HCT116 (cell line): ENCODE measurements at places on chromosomes 13 and 19.

DNA sequence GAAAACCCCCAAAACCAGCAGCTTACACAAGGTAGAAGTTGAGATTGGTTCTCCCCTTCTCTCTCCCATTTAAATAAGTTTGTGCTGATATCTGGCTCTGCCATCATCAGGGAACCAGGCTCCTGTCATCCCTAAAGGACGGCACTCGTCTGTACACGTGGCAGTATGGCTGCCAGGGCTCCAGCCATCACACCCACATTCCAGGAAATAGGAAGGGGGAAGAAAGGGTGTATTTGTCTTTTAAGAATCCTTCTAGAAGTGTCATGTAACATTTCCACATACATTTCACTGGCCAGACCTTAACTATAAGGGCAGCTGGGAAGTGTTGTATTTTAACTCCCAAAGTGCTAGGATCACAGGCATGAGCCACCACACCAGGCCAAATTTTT lies 10.1 kb downstream of the SPC24 start:
- DNase-seq = no peak

DNA sequence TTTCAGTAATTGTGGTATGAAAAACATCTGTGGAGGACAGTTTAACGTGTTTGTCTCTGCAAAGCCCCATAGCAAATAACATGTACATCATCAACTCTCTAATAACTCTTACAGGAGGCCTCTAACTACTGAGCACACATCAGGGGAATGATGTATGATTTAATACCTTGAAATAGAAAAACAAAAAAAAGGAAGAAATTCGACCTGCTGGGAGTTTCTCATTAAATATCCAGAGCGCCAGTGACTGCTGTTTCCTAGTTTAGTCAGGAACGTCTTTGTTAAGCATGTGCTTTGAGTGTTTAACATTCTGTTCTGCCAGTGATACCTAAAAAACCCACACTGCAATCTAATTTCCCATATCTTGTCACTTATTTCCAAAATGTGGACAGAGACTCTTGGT lies 235.4 kb downstream of the PCDH20 start:
- DNase-seq = no peak

GRCh38 chr13:97758317-97758716 lies 195.2 kb upstream of the IPO5 start:
- no peak for DNase-seq

DNA sequence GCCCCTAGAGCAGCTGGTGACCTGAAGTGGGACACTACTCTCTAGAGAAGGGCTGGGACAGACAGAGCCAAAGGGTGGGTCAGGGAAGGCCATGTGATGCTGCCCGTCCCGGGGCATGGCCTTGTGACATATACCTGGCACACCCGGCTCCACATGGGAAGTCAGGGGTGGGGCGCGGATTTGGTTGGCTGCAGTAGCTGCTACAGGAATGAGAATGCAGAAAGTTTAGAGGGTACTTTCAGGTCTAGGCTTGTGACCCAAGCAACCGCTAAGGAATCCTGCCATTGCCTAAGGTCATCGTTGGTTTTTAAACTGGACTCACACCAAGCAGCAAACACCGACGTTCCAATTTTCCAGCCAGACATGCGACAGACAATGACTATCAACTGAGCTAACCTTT lies 25.9 kb downstream of the RCBTB2 start:
- DNase-seq = no peak

DNA sequence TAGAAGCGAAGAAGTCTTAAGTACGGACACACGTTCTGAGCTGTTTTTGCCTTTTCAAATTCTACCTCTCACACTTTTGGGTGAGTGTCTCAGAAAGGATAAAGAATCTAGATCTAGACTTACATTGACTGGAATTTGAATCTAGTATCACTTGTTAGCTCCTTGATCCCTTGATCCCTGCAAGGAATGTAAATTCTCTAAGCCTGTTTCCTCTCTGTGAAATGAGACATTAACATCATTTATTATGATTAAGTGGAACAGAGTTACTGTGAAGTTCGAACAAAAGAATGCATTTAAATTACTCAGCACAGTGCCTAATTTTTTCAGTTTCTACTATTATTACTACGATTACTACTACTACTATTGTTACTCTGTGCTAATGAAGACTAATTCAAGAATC lies 86.6 kb upstream of the POSTN start:
- DNase-seq = no peak
